T47D (cell line): ENCODE measurements at places on chromosomes 12 and 14.

- DNase-seq: no peak
Observed at GRCh38 chr12:2686280-2686646, 108.5 kb upstream of the FKBP4 start.

- no peak for DNase-seq
Observed at GRCh38 chr14:89736881-89737280, 217.6 kb downstream of the EFCAB11 start.

GRCh38 chr14:23887536-23887935 is 66.0 kb upstream of the DHRS4 start:
- no peak for DNase-seq

DNA sequence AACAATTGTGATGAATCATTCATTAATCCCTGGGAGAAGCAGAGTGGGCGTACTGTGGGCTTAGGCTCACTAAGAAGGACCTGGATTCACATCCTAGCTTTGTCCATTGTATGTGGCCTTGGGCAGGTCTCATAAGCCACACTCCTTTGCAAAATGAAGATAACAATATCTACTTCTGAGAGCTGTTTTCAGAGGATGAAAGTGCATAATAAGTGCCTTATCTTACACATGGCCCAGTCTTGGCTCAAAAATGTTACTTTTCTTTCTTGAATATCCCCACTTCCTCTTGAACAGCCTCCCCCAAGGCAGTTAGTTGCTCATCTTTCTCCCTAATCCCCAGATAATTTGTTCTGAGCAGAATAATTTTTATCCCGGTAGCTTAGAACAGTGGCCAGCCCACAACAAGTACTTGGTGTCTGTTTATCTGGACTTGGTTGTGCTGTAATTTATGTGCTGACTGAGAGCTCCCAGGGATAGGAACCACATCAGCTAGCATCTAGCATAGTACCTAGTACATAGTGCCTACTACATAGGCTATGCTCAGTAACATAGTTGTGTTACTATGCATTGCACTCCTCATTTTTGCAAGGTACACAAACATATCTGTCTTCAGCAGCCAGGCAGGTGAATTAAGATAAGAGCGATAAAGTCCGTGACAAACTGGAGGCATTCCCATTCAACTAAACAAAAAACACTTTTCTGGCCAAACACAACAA is 61.7 kb upstream of the NUDT4 start:
- DNase-seq: peak; percentile 24

GRCh38 chr14:58215191-58215914 is 15.4 kb downstream of the ACTR10 start:
- no peak for DNase-seq

GRCh38 chr12:104154806-104155205 is 16.8 kb upstream of the NFYB start:
- DNase-seq: no peak

DNA sequence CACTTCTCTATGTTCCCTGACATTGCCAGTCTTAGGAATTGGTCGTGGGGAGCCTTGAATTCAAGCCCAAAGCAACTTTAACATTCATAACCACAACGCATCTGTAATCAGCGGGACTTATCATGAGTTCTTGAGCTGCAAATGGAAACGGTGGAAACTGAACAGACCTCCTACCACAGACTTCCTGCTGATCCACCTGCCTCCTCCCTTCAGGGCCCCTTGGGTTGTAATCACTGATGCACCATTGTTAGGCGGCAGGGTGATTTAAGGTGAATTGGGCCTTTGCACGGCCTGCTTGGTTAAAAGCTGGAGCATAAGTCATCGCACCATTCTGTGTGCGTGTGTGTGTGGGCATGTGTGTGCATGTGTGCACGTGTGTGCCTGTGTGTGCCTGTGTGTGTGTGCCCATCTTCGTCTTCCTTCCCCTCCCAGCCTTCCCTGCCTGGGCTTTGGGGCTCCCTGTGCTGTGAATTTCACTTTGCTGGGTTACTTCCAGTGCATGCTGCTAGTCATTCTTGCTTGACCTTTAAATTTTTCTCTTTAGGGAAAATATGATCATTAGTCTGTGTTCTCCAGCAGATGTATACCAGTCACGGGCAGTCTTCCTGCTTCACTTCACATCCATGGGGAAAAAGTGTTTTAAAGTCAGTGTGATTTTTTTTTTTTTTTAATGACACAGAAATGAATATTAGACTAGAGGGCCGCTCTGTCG is 29.1 kb downstream of the CHST11 start:
- DNase-seq: no peak

DNA sequence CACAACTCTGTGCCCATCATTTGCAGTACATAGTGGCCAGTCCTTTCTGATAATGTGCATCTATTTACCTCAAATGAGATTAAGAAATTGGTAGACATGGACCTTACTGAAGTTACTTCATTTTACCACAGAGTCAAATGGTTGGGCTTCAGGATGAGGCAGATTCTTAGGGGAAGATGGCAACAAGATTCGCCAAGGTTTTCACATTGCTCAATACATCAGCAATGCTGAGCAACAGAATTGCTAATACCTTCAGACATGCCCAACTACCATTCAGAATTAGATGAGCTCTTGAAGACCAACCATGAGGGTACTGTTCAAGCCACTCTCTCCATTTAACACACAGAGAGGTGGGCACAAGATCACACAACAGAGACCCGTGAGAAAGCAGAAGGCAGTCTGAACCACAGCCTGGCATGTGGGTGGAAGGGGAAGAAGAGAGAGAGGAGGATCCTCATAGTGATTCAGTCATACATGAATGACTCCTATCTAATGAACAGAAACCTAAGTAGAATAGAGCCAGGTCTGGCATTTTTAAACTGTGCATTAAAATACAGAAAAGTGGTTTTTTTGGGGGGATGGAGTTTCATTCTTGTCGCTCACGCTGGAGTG is 28.5 kb downstream of the CPM start:
- no peak for DNase-seq

DNA sequence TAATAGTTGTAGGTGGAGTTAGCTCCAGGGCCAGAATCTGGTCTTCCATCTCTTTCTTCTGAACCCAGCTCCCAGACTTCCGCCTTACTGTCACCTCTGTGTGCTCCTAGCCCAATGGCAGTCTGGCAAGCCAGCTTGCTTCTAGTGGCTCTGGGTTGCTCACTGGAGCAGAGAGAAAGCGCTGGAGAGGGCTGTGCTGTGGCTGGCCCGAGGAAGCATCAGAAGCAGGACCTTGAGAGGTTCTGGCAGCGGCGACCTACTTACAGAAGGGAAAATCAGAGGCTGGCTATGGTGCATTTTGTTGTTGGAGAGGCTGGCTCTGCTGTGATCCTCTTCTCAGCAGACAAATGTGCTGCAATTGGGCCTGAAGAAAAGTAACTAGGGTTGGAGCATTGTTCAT is 28.6 kb downstream of the KCNA5 start:
- DNase-seq: no peak

- no peak for DNase-seq
Observed at GRCh38 chr14:89650077-89650978, 233.3 kb upstream of the FOXN3 start.

DNA sequence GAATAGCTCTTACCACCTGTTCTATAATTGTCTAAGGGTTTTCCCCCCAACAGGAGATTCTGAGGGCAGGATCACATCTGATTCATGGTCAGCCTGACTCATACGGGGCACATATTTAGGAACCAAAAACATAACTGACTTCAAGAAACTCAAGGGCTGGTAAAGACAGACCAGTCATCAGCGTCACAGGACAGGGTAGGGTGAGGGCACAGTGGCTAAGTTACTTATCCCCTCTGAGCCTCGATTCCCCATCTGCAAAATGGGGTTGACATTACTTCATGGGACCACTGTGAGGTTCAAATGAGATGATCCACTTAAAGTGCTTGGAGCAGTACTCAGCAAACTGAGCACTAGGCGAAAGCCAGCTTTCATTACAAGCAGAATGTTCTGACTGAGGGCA is 606 bp downstream of the CINP start:
- peak; percentile 16 for DNase-seq

GRCh38 chr12:26100666-26101349 is 24.0 kb downstream of the BHLHE41 start:
- DNase-seq: no peak

DNA sequence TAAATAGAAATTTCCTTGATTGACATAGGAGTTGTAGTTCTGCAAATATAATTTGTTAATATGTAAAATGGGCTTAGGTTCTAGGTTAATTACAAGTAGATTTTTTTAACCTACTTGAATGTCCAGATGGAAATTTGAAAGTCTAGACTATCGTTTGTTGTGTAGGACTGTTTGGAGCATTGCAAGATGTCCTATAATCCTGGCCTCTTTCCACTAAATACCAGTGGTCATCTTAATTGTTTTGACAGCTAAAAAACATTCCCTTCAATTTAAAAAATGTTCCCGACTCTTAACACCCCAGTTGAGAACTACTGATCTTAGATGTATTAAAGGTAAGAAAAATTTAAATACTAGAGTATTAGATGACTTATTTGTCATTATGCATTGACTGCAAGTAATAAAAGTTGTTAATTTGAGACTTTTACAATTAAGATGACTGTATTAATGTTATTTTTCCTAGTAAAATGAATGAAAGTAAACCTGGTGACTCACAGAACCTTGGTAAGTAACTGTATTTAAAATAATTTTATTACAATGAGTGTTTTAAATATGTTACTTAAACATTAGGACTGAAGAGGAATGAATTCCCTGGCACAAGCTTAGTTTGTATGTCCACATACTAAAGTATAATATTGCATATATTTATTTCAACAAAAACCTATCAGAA is 21.8 kb downstream of the G2E3 start:
- no peak for DNase-seq

- DNase-seq: peak; percentile 59
Observed at GRCh38 chr12:69527506-69528272, 57.5 kb downstream of the FRS2 start.

DNA sequence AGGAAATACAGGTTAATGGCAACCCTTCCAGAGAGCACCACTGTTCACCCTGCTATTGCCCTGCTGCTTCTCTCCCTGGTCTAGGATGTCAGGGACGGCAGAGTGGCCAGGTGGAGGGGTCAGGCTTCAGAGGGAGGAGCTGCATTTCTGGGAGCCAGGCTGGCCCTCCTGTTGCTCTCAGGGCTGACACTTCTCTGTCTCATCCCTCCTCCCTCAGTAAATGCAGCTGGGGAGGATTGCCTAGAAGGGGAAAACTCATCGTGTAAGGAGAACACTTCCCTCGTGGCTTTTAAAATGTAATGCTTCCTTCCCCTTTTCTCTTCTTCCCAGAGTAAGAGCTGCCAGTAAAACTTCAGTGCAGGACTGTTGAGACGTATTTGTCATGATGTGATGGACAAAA is 20.8 kb downstream of the SUSD6 start:
- DNase-seq: no peak

DNA sequence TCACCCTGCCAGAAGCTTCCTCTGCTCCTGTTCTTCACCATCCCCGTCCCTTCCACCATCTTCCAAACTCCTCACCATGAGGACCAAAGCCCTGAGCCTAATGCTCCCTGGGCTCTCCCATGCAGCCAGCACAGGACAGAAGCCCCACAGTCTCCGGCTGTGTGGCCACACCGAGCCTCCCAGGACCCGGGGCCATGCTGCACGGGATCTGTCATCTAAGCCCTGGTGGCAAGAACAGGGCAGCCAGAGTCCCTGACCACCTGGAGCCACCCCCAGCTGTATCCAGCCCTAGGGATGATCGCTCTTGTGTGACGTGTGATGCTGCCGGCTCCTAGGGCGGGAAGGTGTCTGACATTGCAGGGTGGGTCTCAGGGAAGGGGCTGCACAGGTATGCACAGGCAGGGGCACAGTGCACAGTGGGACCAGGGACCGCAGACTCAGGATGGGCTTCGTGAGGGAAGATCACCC is 8.1 kb downstream of the TMEM179 start:
- DNase-seq: no peak

- no peak for DNase-seq
Observed at GRCh38 chr12:94263011-94263811, 114.8 kb downstream of the PLXNC1 start.

DNA sequence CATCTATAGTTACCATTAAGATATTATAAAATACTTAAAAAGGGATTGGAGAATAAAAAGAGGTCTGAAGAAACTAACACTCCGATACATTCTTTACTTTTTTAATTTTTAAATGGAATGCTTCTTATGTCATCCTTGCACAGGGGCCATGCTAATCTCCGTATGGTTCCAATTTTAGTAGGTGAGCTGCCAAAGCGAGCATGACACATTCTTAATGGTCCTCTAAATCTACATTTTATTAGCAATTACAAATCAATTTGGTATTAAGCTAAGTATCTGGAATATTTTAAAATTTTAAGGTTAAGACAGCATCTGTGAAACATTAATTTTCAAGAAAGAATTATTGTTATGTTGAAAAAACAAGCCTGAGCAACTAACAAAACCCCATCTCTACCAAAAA is 6.2 kb upstream of the ARID4A start:
- no peak for DNase-seq

- no peak for DNase-seq
Observed at GRCh38 chr12:4663971-4664505, 15.1 kb downstream of the NDUFA9 start.

- no peak for DNase-seq
Observed at GRCh38 chr12:72777806-72778205, 505.6 kb downstream of the TRHDE start.

DNA sequence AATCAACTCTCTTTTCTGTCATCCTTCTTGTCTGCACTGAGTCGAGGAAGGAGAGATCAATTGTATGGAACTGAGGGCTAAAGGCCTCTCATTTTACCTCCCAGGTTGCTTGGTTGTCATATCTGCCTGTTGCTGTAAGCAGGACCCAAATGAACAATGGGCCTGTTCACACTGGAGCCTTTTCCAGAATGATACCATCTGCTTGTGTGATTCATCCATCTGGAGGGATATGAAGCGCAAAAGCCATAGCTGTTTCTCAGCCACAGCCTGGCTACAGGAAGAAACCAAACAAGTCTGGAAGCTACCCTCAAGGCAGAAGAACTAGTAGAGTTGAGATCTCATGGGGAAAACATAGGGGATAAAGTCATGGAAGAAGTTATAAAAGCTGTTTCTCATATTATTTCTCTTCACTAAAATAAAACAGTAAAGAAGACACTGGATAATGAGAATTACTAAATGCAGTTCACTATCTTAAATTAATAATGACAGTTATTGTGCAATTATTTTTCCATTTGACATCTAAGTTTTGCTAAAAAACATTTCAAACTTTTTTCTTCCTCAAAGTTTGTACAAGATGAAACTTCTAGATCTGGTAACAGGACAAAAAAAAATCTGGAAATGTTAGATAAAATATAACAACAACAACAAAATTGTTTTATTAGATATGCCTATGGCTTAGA is 106.3 kb downstream of the SPTSSA start:
- no peak for DNase-seq

GRCh38 chr12:121980191-121980891 is 41.3 kb upstream of the BCL7A start:
- DNase-seq: no peak
